ENCODE measurements at places on chromosomes 12 and 14.
A peak's percentile ranks its signal among the peaks of the same experiment; 100 is the strongest.

- no peak for DNase-seq
These were observed 754 bp downstream of the ZNF605 start for GRCh38 chr12:132955094-132956010.

GRCh38 chr12:28135801-28136439 is 54.3 kb upstream of the CCDC91 start:
- no peak for DNase-seq

DNA sequence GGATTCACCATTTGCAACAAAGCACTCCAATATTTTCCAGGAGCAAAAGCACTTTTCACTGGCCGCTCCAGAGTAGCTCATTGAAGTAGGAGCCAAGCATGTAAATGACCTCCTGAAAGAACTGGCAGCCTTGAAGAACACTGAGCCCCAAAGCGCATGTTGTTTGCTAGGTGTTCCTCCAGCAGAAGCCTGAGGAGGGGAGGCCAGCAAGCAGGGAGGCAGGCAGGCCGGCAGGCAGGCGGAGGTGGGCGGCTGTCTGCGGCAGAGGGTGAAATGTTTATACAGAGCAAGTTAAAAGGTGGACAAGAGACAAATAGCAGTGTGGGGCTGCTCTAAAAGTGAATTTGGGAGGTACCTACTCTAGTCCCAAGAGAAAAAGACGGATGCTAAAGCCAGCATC is 439.4 kb downstream of the CCDC91 start:
- no peak for DNase-seq

- DNase-seq: no peak
These were observed 241.7 kb upstream of the AMIGO2 start for GRCh38 chr12:47321436-47321835.

GRCh38 chr12:18250313-18250916 is 10.9 kb upstream of the PIK3C2G start:
- peak; percentile 39 for DNase-seq

DNA sequence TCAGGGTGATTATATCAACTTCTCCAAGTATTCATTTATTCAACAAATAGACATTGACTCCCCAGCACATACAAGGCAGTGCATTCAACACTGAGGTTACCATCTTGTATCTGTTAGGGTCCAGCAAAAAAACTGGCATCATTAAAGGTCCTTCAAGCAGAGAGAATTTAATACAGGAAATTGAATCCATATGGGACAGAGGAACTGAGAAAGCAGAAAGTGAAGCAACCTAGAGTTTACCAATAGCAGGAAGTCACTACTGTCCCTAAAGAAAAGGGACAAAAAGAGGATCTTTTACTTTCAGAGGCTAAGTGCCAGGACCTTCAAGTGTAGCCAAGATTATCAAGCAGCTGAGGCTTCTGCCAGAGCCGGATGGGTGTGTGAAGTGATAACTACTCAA is 237.8 kb upstream of the TBX3 start:
- DNase-seq: no peak

DNA sequence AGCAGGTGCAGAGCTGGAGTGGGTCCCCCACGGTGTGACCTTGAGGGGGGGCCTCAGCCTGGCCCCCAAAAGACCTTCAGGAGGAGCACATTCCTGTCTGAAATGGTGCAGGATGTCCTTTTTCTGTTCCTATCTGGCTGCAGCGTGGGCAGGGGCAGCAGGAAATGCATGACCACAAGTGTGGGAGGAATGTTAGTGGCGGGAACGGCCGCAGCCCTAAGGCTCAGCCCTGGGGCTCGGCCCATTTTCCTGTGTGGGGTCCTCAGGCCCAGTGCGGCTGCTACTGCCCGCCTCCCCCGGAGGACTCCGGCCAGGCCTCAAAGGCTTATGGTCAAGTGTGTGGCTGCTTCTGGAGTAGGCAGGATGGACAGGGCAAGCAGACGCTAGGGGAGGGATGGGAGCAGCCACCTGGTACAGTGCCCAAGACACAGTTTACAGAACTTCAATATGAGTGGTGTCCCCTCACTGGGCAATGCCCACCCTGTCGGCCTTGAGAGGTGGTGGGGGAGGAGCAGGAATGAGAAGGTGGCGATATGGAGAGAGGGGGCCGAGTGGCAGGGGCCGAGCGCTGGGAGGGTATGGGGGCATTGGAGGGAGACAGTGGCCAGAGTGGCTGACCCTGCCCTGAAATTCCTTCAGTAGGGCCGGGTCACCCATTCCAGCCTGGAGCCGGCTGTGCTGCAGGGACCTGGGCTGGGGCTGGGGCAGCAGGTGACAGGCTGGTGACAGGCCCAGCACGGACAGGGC is 137.4 kb downstream of the CALM1 start:
- DNase-seq: no peak

- DNase-seq: no peak
These were observed 81.2 kb upstream of the ATP2B1 start for GRCh38 chr12:89789862-89790261.

DNA sequence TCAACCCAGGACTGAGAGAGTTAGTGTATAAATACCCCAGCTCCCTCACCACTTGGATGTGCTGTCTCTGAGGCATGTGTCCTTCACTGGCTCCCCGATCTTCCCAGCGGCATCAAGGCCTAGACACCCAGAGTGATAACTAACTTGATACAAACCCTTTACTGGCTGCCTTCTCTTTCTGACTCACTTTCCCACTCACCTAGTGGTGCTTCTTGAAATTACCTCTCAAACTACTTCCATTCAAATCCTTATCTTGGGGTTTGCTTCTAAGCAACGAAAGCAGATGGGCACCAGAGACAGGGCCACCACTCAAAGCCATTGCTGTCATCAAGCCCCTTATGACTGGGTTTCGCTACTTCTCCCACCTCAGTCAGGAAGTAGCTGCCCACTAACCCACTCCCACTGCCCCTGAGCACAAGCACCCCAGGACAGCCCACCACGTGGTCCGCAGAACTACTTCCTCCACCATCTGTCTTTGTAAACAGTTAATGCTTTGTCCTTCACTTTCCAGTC is 17.2 kb downstream of the ZFP36L1 start:
- DNase-seq: no peak

DNA sequence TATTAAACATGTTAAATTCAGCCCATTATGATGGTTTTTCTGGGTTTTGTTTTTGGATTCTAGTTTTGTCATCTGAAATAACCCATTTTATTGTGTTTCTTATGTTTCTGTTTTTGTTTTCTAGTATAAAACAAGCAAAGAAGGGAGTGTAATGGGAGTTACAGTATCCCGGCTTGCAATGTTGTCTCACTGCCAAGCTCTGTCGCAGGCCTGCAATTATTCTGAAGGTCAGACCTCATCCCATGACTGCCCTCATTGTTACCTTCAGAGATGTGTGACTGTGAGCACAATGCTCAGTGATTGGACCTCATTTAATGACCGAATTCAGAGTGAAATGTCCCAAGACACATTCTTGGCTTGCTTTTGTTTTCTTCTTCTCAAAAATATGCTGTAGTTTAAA is 73.0 kb upstream of the ATF1 start:
- DNase-seq: no peak

- DNase-seq: no peak
These were observed 190.8 kb upstream of the TMEM132C start for GRCh38 chr12:128076188-128076587.

GRCh38 chr12:128449146-128449894 is 182.3 kb downstream of the TMEM132C start:
- DNase-seq: no peak

- DNase-seq: no peak
These were observed 219.5 kb downstream of the BCL11B start for GRCh38 chr14:99052467-99052866.

- DNase-seq: no peak
These were observed 38.5 kb downstream of the LTBP2 start for GRCh38 chr14:74573421-74574089.

DNA sequence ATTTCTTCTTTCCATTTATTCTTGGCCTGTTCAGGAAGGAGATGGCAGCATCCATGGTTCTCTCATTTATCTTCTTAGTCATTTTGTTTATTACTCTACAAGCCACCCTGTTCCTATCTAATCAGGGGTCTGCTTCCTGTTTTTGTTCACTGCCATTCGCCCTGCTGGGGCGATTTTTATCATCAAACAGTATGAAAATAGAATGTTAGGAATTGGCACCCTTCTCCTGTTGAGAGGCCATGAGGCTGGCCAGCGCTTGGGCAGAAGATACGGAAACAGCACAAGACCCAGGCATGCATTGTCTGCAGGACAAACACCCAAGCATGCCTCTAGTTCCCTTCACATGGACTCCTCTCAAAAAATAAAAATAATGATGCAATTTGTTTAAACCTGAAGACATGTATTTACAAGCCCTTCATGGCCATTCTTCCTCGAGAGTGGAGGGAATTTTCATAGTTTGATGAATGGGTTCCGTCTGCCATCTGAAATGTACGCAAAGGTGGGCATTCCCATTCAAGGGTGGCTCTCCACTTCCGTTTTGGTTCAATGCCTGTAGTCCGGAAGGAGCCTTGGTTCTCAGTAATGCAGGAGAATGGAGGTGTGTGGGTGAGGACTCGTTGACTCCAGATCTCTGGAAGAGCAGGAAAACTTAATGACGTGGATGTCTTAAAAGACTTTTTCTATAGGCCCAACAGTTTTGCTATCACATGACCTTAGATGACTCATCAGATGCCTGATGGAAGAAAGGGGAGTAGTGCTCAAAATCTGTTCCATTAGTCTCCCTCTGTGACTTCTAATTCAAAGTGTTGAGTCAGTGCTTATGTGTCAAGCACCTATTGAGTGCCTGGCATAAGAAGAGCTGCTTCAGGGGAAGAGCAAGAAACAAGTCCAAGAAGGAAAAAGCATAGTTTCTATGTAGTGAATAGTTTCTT is 252.4 kb upstream of the TBX3 start:
- DNase-seq: no peak

DNA sequence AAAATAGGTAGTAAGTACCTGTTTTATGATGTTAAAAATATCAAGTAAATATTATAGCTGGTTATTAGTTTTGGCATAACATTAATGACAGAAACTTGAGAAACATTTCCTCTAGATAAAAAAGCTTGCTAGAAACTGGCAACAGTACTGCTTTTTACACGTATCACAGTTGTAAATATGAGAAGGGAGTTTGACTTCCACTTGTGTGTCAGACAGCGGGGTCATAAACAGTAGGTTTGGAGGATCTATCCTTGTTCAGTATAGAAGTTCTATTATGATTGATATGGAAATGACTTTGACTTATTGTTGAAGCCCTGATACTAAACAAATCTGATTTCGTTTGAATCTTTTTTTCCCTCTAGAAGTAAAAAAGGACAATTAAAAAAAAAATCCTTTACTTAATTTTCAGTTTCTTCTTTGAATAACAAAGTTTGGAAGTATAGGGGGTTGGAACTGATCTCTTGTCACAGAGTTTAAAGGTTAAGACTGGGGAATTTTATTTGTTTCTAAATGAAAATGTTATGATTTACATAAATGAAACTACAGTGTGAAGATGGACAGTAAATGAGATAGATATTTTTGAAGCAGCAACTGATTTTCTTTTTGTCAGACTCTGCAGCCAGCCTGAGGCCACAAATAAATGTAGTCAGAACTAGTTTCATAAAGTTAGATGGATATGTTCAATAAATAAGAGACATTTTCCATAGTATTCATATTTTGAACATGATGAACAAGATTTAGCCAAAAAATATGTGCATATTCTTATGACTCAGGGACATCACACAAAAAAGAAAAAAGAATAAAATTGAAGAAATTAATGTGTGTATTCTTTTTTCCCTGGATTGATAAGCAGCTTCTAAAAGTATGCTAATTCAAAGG is 50.1 kb downstream of the WNK1 start:
- no peak for DNase-seq

- DNase-seq: no peak
These were observed 180.6 kb upstream of the NUDT4 start for GRCh38 chr12:93197067-93197593.

DNA sequence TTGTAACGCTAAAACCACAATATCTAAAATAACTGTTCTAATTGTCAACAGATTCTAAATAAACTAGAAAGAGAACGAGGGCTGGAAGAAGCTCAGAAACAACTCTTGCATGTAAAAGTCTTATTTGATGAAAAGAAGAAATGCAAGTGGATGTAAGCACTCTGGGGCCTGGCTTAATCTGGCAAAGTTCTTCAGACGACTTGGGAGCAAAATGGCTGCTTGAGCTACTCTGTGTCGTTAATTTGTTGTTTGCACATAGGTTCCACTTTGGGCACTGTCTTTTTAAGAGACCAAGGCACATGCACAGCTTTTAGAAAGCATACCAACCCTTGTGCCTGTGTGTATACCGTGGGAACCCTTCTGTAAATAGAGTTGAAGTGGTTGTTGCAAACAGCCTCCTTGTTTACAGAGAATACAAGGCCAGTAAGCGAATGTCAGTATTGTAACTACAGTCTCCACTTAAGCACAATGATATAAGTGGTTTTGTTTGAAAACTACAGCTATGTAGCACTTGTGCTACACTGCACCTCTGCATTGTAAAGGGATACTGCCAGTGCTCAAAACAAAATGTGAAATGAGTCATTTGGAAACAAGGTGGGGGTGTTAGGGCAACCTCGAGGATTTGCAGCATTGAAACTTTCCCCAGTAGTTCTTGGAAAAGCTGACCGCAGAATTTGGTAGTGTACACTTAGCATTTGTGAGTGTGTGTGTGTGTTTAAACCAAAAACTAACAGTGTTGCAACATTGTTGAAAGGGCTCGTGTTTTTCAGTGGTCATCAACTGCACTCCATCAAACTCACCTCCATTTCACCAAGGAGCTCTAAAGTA is 154.3 kb downstream of the CEP83 start:
- DNase-seq: no peak

DNA sequence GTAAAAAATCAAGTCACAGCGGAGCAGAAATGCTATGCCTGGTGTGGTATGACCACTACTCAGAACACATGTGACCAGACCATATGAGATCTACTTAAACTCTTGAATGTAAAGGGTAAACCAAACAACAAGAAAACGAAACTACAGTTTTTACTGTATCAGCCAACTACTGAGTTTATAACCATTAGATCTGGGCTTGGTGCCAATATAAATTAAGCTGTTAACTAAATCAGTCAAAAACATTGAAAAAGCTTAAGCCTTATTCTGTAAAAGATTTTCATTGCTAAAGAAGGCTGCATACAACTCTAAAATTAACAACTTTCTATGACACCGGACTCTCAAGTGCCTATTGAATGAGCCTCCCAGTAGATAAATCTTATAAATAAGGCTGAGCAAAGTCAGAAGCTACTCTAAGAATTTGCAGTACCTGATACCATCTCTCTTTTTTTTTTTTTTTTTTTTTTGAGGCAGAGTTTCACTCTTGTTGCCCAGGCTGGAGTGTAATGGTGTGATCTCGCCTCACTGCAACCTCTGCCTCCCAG is 35.4 kb downstream of the SPTLC2 start:
- DNase-seq: no peak

GRCh38 chr14:69933623-69934275 is 54.5 kb downstream of the SMOC1 start:
- DNase-seq: no peak

GRCh38 chr14:34718750-34719304 is 4.4 kb upstream of the CFL2 start:
- no peak for DNase-seq

GRCh38 chr12:30959110-30959710 is 32.7 kb downstream of the TSPAN11 start:
- DNase-seq: no peak
